Stimulated activated CD4-positive, alpha-beta T cell treated with anti-CD3 and anti-CD28 coated beads, Interleukin-15, amount 100 ng/mL, for 48 hours (primary cell): ENCODE measurements at places on chromosomes 1 and 21.
A peak's percentile ranks its signal among the peaks of the same experiment; 100 is the strongest.

DNA sequence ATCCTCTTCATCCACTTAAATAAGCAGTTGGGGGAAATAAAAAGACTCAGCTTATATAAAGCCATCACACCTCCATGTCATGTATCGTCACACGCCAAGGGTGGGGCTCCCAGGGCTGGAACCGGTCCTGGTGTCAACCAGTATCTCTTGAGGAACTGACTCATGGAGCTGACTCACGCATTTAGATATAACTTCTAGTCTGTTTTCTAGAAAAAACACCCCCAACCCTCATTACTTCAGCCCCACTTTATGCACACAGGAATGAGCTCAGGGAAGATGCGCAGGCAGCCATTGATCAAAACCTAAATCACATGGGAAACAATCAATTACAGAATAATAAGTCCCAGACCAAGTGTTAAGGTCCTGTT is 6.9 kb upstream of the IL22RA1 start:
- peak; percentile 44 for DNase-seq

- DNase-seq, result peak; percentile 53
Measured at GRCh38 chr1:32754317-32755097, 51.9 kb upstream of the SYNC start.

DNA sequence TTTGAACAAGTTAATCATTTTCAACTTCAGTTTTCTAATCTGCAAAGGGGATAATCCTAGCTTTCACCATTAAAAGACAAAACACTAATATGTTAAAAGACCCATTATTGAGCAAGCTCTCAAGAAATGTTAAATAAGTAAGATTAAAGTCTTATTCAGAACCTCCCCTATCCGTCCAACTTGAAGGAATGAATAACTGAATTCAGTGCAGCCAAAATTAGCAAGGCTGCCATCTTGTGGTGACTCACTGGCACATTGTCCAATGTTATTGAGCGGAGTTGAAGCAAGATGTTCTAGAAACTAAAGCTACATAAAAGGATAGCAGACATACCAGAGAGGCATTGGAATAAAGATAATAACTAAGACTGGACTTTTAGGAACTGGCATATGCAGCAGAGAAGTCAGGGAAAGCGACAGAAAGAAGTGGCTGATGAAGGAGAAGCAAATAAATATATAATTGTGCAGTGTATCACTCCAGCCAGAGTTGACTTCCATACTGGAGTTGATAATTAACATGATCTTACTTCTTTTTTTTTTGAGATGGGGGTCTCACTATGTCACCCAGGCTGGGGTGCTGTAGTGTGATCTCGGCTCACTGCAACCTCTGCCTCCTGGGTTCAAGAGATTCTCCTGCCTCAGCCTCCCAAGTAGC is 8.2 kb upstream of the CAP1 start:
- DNase-seq, result no peak

- no peak for DNase-seq
Measured at GRCh38 chr1:28436211-28436769, 66.8 kb downstream of the PHACTR4 start.

DNA sequence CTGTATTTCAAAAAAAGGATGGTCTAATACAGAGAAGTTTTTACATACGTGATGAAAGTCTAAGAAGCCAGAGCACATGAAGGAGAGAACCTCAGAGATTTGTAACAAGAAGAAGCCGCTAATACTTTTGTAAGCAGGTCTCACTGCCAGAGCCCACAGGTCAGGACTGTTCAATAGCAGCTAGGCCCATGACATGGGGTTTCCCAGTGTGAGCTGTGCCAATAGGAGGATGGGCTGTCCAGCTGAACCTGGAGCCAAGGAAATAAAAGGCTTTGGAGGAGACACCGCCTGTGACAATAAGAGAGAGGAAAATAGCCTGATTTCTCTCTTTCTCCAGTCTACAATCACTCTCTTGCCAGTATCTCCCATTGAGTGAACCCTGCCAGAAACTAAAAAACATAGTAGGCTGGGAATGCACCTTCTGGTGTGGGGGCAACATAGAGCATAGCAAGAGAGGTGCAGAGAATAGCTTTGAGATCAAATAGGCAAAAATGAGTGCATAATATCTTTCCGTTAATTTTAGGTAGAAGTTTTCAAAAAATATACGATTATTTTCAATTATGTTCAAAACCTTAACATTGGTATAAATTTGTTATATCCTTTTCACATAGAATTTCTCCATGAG is 360.3 kb downstream of the NEGR1 start:
- DNase-seq, result no peak

- DNase-seq, result no peak
Measured at GRCh38 chr1:174990382-174990999, 9.3 kb upstream of the CACYBP start.

DNA sequence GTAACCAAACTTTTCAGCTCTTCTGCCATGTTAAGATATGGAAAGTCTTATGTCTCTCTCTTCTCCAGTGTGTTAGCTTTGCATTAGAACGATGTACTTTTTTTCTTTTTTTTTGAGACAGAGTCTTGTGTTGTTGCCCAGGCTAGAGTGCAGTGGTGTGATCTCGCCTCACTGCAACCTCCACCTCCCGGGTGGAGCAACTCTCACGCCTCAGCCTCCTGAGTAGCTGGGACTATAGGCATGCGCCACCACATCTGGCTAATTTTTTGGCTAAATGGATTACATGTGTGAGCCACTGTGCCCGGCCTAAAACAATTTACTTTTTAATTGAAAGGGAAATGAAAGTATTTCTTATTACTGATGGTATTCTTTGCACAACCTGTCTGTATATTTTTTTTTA is 35.8 kb downstream of the SPEN start:
- no peak for DNase-seq

DNA sequence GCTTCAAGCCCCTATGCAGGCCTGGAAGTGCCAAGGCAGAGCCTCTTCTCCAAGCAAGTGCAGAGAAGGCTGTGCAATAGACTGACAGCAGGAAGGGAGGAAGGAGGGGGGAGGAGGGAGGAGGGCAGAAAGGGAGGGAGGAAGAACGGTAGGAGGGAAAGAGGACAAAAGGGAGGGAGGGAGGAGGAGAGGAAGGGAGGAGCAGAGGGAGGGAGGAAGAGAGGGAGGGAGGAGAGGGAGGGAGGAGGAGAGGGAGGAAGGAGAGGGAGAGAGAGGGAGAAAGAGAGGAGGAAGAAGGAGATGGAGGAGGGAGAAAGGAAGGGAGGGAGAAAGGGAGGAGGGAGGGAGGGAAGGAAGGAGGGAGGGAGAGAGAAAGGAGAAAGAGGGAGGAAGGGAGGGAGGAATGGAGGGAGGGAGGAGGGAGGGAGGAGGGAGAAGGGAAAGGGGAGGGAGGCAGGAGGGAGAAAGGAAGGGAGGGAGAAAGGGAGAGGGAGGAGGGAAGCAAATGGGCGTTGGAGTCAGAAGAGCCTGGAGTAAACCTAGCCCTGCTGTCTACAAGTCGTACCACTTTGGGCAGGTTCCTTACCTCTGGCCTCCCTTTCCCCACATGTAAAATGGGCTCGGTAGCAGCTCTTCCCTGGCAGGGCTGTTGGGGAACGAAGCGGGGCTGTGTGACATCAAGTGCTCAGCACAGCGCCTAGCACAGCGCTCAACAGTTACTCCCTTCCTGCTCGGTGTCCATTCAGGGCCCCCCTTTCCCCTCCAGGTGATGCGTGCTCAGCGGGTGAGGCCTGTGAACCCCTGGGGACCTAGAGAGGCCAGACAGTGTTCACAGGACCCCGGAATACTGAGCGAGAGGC is 244.6 kb downstream of the NPHP4 start:
- DNase-seq, result no peak

DNA sequence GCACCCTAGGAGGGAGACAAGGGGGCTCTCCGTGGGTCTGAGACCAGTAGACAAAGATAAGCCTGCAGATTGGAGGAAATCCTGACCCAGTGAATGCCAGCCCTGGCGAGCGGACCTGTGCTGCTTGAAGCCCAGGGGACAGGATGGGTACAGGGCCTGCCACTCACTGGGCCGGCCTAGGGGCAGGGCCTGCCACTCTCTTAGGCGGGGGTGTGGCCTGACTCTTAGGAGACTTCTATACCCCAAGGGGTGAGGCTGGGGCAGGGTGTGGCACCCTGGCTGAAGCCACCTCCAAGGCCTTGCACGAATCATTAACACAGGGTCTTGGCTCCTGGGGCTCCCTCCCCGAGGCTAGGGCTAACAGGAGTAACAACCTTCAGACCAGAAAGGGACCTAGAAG is 30.7 kb downstream of the TRIM62 start:
- no peak for DNase-seq

DNA sequence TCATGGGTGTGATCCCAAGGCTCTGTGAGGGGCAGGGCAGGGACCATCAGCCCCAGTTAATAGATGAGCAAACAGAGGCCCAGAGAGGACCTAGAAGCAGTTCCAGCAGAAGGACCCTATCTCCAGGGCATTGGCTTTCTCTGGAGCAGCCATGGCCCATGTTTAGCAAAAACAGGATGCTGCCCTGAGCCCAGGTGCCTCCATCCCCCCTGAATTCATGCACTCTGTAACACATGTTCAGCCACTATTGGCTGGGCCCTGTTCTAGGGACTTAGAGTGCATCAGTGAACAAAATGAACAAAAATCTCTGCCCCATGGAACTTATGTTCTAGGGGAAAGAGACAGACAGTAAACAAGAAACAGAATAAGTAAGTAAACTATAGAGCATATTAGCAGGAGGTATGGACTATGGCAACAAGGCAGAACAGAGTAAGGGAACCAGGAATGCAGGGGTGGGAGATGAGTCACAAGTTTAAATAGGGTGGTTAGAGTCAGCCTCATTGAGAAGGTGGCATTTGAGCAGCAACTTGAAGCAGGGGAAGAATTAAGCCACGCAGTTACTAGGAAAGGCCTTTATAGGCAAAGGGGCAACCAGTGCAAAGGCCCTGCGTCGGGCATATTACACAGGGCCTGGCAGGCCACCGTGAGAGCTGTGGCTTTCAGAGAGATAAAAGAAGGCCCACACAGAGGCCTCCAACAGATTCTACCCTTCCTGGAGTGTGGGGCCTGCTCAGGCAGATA is 185.9 kb upstream of the EDN2 start:
- DNase-seq, result no peak

GRCh38 chr1:29679828-29680558 is 443.7 kb downstream of the PTPRU start:
- DNase-seq, result no peak

DNA sequence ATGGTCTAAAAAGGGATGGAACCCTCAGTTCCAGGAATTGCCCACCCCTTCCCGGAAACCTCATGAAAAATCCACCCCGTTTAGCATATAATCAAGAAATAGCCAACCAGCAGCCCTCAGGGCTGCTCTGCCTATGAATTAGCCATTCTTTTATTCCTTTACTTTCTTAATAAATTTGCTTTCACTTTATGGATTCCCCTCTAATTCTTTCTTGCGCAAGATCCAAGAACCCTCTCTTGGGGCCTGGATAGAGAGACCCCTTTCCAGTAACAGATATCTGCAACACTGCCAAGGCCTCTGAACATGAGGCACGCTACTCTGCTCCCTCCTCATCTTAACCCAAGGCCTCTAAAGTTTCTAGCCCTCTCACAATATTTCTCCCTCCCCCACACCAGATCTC is 58.9 kb upstream of the POU2F1 start:
- no peak for DNase-seq

DNA sequence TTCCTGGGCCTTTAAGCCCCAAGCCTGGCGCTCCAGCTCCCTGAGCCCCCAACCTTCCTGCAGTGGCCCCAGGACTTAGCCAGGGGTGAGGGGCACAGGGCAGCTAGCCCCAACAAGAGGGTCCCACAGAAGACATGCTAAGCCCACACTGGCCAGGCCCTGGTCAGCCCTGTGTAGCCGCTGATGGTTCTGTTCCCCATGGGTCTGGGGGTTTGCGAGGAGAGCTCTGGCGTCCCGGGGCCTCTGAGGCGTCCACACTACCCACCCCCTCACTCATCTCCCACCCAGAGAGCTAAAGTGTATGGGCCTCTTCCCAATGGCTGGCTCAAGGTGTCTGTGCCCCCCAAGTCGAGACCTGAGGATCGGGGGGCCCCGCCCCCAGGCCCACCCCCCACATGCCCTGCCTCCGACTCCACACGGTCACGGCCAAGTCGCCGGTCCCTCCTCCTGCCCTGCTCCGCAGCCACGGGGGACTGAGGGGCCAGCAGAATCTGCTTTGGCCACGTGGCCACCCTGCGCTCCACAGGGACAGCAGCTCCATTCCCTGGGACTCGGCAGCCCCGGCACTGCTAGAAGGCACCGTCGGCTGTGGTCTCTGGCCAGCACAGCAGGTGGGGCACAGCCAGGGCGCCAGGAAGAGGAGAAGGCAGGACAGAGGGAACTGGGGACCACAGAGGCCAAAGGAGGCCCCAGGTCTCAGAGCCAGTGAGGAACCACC is 7.8 kb downstream of the TNFRSF18 start:
- no peak for DNase-seq
